ENCODE measurements at places on chromosomes 3 and 15. TPM values are rescaled to one million over a fixed set of nuclear protein-coding genes. Genes with fewer than 3 reads are reported as not detected.
A peak's percentile ranks its signal among the peaks of the same experiment; 100 is the strongest.

- no peaks in the 10 kb centered on the region for H3K36me3 ChIP-seq
- H3K27ac ChIP-seq = no peak overlapping the region
- H3K4me3 ChIP-seq = no peak overlapping the region
- no peaks in the 10 kb centered on the region for H3K27me3 ChIP-seq
- no peak for DNase-seq
Measured at GRCh38 chr3:103319912-103320311, 885.1 kb downstream of the ZPLD1 start.

DNA sequence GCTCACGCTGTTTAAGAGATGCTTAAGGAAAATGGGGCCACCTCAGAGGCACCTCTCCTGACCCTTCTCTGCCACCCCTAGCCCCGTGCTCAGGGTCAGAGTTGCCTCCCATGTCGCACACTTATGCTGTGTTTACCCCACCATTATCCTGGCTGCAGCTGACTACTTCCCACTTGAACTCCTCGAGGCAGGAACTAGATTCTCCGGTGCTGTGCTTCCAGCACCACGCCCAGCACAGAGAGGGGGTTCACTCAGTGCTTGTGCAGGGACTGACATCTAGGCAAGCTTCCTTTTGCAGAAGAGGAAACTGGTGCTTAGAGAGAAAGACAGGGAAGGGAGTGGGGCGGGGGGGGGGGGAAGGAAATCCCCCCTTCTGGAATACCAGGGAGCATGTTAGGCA is 340.1 kb downstream of the RORA start:
- no peaks in the 10 kb centered on the region for H3K36me3 ChIP-seq
- H3K27me3 ChIP-seq = no peaks in the 10 kb centered on the region
- H3K27ac ChIP-seq = no peak overlapping the region
- H3K4me1 ChIP-seq = no peaks in the 10 kb centered on the region
- no peak for DNase-seq
- no peak overlapping the region for H3K4me3 ChIP-seq

DNA sequence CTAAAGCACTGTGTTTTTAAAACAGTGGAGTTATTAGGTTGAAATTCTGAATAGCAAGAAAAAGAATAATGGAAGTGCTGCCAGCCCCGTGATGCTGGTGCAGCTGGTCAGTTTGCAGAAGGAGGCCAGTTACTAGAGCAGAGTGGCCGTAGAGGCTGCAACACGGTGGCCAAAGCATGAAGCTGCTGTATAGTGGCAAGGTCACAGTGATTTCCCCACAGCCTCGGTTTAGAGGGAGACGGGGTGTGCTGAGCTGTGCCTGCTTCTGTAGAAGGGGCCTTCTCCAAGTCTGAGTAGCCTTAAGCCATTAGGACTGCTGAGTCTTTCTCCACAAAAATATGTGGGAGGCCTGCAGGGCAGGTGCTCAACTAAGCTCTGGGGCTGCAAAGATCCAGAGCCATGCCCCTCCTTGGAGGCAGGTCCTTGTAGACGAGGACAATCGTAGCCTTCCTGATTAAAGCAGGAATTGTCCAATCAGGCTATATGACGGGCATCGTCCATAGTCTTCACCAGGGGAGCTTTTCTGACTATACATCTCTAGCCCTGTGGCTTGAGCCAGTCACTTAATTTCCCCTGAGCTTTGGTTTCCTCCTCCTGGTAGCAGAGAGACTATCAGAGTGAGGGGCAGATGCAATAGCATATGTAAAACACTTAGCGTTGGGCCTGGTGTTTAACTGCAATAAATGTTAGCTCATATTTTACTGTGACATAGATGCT is 151.6 kb downstream of the PGPEP1L start:
- no peaks in the 10 kb centered on the region for H3K36me3 ChIP-seq
- peaks cover 44% of the 10 kb centered on the region for H3K4me1 ChIP-seq
- no peak for DNase-seq
- H3K27ac ChIP-seq = no peak overlapping the region

DNA sequence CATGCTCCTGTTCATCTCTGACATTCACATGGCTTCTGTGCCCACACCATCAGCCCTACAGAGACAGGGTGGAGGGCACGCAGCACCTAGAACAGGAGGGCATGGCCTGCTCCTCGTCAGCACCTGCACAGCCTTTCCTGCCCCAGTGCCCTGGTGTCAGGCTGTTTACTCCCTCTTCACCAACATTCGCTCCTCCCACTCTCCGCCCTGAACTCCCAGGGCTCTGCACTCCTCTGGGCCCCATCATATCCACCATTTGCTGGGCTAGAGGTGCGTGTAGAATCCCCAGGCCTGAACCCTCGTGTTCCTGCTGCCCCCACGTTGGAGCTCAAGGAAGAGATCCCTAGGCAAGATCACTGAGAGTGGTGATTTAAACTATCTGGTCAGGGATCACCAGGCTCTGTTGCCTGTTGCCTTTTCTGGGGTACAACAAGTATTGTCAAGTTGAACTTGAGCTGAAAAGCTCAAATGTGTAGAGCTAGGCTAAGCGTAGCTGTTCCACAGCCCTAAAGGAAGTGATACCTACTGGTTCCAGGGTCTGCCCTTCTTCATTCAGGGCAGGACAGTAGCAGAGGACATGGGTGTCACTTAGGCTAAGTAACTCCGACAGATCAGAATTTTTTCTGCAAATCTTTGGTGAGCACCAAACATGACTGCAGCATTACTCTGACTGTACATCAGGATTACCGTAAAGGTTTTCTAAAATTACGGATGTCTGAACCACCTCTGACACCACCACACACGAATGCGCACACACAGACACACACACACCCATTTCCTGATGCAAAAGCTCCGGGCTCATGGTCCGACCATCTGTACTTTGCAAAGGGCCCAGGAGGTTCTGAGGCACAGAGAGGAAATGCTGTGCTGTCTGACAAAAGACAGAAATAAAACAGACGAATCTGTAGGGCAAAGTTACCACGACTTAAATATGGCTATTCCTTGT is 43.7 kb upstream of the GNB5 start:
- no peaks in the 10 kb centered on the region for H3K27me3 ChIP-seq
- H3K36me3 ChIP-seq = no peaks in the 10 kb centered on the region
- H3K4me1 ChIP-seq = peaks cover 17% of the 10 kb centered on the region

- DNase-seq = no peak
- H3K4me3 ChIP-seq = no peak overlapping the region
- no peak overlapping the region for H3K27ac ChIP-seq
- H3K27me3 ChIP-seq = no peaks in the 10 kb centered on the region
- no peaks in the 10 kb centered on the region for H3K4me1 ChIP-seq
- H3K36me3 ChIP-seq = no peaks in the 10 kb centered on the region
Measured at GRCh38 chr3:116188231-116188785, 257.0 kb downstream of the LSAMP start.

GRCh38 chr3:155196131-155197021 is 97.1 kb downstream of the STRIT1 start:
- H3K4me3 ChIP-seq = no peak overlapping the region
- H3K36me3 ChIP-seq = no peaks in the 10 kb centered on the region
- H3K4me1 ChIP-seq = no peaks in the 10 kb centered on the region
- H3K27me3 ChIP-seq = no peaks in the 10 kb centered on the region
- no peak for DNase-seq
- no peak overlapping the region for H3K27ac ChIP-seq

DNA sequence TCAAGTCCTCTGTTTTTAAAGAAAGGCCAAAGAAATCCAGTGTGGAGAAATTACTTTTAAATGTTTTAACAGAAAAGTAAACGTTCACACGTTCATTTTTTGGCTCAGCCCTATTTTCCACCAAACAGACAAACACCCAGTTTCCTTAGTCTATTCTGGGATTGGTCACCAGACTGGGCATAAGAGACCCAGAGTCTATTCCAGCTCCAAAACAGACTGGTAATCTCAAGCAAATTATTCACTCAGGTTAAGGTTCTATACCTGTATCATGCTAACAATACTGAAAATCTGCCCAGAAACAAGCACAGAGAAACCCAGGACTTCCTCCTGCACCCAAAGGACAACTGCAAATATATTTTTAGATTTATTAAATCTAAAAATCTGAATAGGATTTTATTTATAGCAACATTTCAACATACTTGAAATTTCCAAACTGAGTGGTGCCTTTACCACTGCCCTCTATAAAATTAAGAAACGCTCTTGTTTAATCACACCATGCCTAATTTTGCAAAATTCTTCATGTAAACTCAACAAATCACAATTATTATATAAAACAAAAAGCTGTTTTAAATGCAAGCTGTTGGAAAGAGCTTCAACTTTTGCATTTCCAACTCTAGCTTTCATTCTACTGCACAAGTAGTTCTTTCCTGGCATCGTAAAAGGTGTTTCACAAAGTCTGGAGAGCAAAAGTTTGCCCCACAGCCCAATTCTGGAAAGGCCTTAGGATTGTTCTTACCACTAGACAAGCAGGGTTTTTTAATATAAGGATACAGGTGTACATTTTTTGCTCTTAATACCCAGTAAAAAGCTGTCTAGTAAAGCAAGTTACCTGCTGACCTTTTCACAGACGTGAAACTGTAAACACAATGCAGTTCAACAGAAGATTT is 18.7 kb downstream of the ZNF148 start:
- peaks cover 17% of the 10 kb centered on the region for H3K4me1 ChIP-seq
- H3K27ac ChIP-seq = peak overlapping the region; percentile 33
- DNase-seq = no peak
- H3K4me3 ChIP-seq = peak overlapping the region; percentile 51
- H3K27me3 ChIP-seq = no peaks in the 10 kb centered on the region

DNA sequence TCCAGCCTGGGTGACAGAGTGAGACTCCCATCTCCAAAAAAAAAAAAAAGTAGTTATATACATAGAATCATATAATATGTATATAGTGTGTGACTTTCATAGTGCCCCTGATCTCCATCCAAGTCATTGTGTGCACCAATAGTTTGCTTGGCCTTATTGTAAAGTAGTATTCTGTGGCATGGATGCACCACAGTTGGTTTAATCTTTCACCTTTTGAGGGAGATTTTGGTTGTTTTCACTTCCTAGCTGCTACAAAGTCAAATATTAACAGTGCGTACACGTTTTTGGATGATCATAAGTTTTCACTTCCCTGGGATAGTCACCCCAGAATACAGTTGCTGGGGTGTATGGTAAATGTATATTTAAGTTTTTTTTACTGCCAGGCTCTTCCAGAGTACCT is 162.8 kb downstream of the PTPRG start:
- DNase-seq = no peak
- H3K4me1 ChIP-seq = no peaks in the 10 kb centered on the region
- H3K27me3 ChIP-seq = no peaks in the 10 kb centered on the region
- H3K36me3 ChIP-seq = no peaks in the 10 kb centered on the region
- no peak overlapping the region for H3K4me3 ChIP-seq
- no peak overlapping the region for H3K27ac ChIP-seq

GRCh38 chr15:69919816-69920215 is 177.9 kb downstream of the TLE3 start:
- no peak overlapping the region for H3K4me3 ChIP-seq
- H3K36me3 ChIP-seq = no peaks in the 10 kb centered on the region
- peaks cover 4% of the 10 kb centered on the region for H3K4me1 ChIP-seq
- no peak for DNase-seq

- no peaks in the 10 kb centered on the region for H3K4me1 ChIP-seq
- H3K36me3 ChIP-seq = no peaks in the 10 kb centered on the region
- no peaks in the 10 kb centered on the region for H3K27me3 ChIP-seq
- H3K27ac ChIP-seq = no peak overlapping the region
Measured at GRCh38 chr3:68162644-68163043, 508.2 kb upstream of the SUCLG2 start.

The SPTBN5 gene
- polyA plus RNA-seq = not detected
